Activated CD4-positive, alpha-beta T cell treated with anti-CD3 and anti-CD28 coated beads for 36 hours (primary cell): ENCODE measurements at places on chromosomes 7 and 10. TPM values are rescaled to one million over a fixed set of nuclear protein-coding genes. Genes with fewer than 3 reads are reported as not detected.

- DNase-seq: no peak
These were observed 266.3 kb downstream of the AHR start for GRCh38 chr7:17564678-17565212.

The C7orf33 gene
- total RNA-seq: not detected

GRCh38 chr10:52668024-52668423 is 104.6 kb downstream of the MBL2 start:
- DNase-seq: no peak

The TMEM236 gene
- total RNA-seq: 0.02 TPM

- DNase-seq: no peak
These were observed 93.1 kb upstream of the ZPBP start for GRCh38 chr7:50185951-50186682.

DNA sequence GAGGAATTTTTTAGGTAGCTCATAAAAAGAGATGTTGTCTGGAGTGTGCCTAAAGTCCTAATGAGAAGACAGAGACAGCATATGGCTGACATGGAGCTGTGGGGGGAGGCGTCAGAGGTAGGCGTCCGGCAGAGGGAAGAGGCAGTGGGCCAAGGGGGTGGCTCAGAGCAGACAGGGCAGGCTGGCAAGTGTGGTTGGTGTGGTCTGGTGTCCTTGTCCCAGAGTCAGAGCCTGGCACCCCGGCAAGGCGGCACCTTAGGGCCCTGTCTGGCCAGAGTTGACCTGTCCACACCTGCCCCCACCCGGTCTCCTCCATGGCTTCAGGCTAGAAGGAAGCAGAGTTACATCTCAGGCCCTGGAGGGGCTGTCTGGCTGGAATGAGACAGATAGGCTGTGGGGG is 220.3 kb upstream of the ZNF32 start:
- DNase-seq: no peak

The SLC18A2 gene
- 0.14 TPM for total RNA-seq

DNA sequence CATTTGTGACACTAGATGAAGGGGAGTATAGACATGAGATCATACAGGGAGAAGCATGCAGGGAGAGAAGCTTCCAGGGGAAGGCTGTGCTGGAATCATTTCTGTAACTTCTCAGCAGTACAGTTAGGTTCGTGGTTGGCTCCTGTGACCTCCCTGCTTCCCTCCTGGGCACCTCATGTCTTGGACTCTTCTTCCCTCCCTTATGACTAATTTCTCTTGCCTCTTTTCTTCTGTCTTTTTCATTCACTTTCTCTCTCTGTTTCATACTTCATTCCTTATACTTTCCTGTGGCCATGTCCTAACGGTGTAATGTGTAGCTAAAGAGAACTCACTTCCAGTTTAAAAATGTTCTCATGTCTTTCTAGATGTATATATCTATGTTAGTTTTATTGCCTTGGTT is 19.1 kb upstream of the HKDC1 start:
- DNase-seq: no peak

DNA sequence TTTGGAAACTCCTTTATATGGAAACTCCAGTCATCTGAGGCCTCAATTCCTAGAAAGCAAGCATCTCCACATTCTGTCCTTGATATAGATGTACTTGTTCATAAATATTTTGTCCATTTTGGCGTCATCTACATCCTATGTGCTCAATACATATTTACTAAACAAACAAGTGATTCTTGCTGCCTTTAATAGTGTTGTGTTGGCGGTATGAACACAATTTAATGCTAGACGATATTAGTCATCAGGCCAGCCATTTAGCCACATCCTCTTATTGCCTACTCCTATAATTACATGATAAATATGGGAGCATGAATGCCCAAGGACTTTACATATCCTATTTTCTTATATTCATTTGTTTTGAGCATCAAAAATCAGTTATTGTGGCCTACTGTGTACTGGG is 18.5 kb upstream of the IFRD1 start:
- DNase-seq: no peak

GRCh38 chr10:127550861-127551260 is 1.8 kb downstream of the NPS start:
- DNase-seq: no peak

The FAM131B gene
- 1.8 TPM for total RNA-seq

The UTF1 gene
- total RNA-seq: not detected

DNA sequence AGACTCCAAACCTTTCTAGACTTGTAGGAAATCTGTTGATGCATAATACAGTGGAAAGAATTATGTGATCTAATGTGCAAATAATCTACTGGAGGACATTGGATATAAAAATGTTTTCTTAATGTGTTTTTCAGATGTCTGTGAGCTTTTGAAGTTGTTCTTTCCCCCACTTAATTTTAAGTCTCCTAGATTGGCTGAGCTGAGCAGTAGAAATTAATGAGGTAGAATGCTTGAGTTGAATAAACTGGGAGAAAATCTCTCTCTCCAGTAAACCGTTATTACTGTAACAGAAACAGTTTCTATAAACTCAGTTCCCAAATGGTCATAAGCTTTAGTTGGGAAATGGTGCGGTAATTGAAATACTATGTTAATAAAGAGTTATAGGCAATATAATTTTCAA is 15.7 kb downstream of the CSGALNACT2 start:
- no peak for DNase-seq

- DNase-seq: no peak
These were observed 349.2 kb downstream of the HGF start for GRCh38 chr7:81420526-81421226.

- no peak for DNase-seq
These were observed 260.4 kb downstream of the SEMA3A start for GRCh38 chr7:83934118-83934734.

DNA sequence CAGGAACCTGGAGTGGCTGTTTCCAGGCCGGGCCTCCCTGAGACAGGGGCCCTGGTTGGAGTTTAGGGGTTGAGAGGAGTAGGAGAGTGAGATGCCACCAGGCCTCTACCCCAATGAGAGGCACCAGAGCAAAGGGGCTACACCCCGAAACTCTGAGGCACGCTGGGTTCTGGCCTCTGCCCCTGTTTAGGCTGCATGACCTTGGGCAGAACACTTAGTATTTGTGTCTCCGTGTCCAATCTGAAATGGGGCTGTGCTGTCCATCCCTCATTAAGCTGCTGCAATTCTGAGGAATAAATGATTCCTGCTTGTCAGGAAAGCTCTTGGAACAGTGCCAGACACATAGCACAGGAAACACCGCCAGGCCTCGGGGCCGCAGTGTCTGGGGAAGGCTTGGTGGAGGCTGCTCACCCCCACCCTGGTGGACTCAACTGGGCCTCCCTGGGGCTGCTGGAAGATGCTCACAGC is 40.5 kb upstream of the SAMD8 start:
- no peak for DNase-seq

The ANKRD30A gene
- total RNA-seq: not detected

- no peak for DNase-seq
These were observed 31.7 kb upstream of the ELMO1 start for GRCh38 chr7:37480041-37481031.

The ADRB1 gene
- total RNA-seq: not detected

The NEUROG3 gene
- 0.21 TPM for total RNA-seq

- DNase-seq: no peak
These were observed 67.8 kb downstream of the ZNRF2 start for GRCh38 chr7:30352169-30352568.

GRCh38 chr10:68877482-68878110 is 23.5 kb upstream of the DDX50 start:
- DNase-seq: no peak

- DNase-seq: no peak
These were observed 702 bp upstream of the INSYN2A start for GRCh38 chr10:127197154-127197432.

- no peak for DNase-seq
These were observed 29.4 kb upstream of the RAPGEF5 start for GRCh38 chr7:22386206-22386858.

The WDR86 gene
- not detected for total RNA-seq

The MAGI2 gene
- total RNA-seq: 0.12 TPM

DNA sequence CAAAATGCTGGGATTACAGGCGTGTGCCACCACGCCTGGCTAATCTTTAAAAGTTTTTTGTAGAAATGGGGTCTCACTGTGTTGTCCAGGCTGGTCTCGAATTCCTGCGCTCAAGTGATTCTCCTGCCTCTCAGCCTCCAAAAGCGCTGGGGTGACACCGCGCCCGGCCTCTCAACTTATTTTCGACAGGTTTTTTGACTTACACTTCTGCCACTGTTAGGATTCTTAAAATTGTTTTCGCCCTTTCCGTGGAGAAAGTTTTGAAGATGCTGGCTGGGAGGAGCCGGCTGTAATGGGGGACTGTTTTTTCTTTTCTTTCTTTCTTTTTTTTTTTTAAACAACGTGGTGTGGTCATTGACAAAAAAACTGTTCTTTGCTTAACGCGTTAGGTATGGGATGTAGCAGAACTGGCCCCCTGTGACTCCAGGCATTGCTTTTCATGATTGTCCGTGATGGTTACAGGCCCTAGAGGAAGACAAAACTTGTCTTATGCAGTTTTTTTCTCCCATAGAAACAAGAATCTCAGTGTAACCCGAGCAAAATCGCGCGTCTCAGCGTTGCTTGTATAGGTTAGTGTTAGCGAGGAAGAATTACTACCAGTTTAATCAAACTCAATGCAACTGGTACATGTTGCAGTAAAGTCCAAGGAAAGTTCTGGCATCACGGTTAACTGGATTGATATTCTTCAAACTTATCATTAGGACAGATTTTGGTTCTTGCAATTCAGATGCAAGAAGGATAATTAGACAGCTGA is 72.2 kb downstream of the DAGLB start:
- DNase-seq: peak; percentile 37

DNA sequence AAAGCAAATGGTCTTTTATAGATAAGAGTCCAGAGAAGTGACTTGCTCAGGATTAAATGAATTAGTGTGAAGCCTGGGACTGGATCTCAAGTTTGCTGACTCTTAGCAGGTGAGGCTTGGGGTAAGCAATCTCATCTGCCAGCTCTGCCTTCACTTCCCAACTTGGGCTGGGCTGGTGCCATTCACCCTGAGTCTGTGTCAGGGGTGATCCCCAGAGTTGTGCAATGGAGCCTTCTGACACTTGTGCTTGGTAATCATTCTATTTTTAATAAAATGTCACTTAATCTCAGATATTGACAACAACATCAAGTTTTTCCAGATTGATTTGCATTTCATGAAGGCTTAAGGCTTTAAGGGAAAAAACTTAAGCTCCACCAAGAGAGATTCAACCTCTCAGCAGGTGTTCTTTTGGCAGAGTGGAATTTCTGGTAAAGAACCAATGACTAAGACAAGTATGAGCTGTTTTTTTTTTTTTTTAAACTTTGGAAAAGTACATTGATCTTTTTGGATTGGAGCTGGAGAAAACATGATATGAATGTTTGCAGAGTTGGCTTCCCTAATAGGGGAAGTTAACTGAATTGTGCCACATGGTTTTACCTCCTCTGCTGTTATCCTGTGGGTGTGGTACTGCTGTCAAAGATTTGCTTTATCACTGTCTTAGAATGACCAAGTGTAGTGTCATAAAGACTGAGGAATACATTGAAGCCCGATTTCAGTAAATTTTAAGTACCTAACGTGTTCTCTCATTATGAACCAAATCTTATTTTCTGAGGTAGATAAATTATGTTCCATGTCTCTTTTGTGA is 48.6 kb upstream of the GPR37 start:
- no peak for DNase-seq

The SVOPL gene
- total RNA-seq: not detected
